ENCODE measurements at places on chromosomes 12 and 14.
A peak's percentile ranks its signal among the peaks of the same experiment; 100 is the strongest.

- DNase-seq: no peak
These were observed 23.4 kb downstream of the DNM1L start for GRCh38 chr12:32702473-32702872.

- DNase-seq: no peak
These were observed 43.6 kb upstream of the PPP2R5C start for GRCh38 chr14:101717663-101718490.

- no peak for DNase-seq
These were observed 33.1 kb downstream of the CMKLR1 start for GRCh38 chr12:108305991-108306501.

GRCh38 chr12:128661226-128661569 lies 162.6 kb downstream of the SLC15A4 start:
- DNase-seq: no peak

GRCh38 chr12:74321381-74321780 lies 216.3 kb upstream of the ATXN7L3B start:
- DNase-seq: no peak

- no peak for DNase-seq
These were observed 46.7 kb downstream of the SMUG1 start for GRCh38 chr12:54142114-54142475.

DNA sequence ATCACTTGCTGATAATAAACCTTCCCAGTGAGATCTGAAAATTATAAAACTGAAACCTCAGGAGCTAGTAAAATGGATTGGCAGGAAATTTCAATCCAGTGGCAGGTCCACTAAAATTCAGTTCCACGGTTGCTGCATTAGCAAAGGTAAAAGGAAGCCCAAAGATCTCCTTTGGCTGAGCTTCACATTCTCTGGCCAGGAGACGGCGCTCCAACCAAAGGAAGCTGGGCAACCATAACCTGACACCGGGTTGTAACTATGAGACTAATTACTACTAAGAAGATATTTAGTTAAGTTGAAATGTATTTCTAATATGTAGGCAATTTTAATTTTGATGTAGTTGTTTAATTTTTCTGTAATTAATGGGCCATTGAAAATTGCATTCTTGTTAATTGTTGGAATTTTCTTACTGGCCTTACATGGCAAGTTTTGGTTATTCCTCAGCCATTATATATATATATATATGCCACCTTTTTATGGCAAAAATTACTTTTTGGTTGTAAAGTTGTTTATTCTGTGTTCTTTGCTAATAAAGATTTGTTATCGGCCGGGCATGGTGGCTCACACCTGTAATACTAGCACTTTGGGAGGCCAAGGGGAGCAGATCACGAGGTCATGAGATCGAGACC lies 17.0 kb downstream of the OR8S1 start:
- DNase-seq: peak; percentile 50

GRCh38 chr12:64700532-64700931 lies 58.7 kb downstream of the GNS start:
- DNase-seq: no peak

DNA sequence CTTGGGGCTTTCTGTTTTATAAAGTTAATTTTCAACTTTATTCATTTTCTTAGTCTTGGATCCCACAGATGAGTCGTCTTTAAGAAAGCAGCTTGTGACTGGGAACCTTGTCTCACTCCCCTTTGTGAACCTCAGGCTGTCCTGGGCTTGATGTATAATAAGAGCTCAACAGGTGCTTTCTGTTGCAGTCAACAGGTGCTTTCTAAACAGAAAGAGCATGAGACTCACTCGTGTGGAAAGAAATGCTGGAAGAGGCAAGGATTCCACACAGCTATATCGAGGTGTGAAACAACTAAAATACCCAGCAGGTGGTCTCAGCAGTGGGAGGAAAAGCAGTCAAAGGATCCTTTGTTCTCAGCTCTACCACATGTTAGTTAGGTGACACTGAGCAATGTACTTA lies 398.9 kb downstream of the EGLN3 start:
- no peak for DNase-seq

GRCh38 chr12:31494455-31494854 lies 96.5 kb downstream of the DENND5B start:
- DNase-seq: no peak

GRCh38 chr14:90405101-90405500 lies 8.3 kb downstream of the CALM1 start:
- DNase-seq: no peak

DNA sequence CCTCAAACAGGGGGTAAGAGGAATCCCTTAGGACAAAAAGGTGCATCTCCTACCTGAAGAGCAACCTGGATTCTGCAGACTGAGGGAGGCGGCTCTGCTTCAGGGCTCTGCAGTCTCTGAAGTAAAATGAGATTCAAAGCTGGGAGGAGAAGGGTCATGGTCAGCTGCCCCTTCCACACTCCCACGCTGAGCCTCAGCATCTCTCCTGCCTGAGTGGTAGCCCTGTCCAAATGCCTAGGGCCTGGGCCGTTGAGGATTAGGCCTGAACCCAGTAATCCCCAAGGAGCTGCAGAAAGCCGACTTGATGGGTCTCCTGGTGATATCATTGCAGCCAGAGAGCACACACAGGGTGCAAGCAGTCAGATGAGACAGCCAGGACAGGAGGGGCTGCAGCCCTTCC lies 18.9 kb downstream of the PHLDA1 start:
- DNase-seq: no peak

- DNase-seq: no peak
These were observed 2.1 kb upstream of the LGALS3 start for GRCh38 chr14:55126932-55127459.

DNA sequence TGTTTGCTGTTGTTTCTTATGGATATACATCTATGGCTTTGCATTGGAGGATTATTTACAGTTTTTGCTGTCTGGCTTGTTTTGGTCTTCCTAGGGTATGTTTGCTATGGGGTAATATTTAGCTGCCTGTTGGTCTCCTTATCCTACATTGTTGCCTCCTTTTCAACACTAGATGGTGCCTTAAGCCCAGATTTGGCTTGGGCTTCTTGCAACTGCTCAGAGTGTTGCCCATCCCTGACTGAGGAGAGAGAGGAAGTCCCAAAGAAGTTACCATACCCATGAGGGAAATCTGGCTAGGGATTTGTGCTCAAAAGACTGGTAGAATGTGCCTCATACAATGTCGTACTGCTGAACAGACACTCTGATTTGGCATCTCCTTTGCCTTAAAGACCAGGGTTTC lies 94.6 kb upstream of the MUCL1 start:
- peak; percentile 47 for DNase-seq

GRCh38 chr12:76784600-76785051 lies 20.7 kb downstream of the ZDHHC17 start:
- no peak for DNase-seq

DNA sequence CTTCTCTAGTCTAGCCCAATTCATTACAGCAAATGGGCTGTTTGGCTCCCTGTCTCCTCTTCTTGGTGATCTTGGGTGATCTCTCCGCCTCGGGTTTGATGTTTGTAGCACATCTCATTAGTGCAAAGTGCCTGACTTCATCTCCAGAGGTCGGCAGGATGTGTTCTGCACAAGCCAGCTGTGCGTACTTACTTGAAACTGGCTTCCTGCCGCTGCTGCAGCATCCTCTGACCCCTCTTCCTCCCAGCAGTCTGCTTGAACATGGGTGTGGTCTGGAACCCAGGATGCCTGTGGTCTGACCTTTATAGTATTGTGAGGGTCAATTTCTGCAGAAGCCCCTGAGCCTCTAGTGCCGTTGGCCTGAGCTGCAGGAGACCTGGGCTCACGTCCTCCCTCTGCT lies 99.2 kb downstream of the BEGAIN start:
- DNase-seq: peak; percentile 21

DNA sequence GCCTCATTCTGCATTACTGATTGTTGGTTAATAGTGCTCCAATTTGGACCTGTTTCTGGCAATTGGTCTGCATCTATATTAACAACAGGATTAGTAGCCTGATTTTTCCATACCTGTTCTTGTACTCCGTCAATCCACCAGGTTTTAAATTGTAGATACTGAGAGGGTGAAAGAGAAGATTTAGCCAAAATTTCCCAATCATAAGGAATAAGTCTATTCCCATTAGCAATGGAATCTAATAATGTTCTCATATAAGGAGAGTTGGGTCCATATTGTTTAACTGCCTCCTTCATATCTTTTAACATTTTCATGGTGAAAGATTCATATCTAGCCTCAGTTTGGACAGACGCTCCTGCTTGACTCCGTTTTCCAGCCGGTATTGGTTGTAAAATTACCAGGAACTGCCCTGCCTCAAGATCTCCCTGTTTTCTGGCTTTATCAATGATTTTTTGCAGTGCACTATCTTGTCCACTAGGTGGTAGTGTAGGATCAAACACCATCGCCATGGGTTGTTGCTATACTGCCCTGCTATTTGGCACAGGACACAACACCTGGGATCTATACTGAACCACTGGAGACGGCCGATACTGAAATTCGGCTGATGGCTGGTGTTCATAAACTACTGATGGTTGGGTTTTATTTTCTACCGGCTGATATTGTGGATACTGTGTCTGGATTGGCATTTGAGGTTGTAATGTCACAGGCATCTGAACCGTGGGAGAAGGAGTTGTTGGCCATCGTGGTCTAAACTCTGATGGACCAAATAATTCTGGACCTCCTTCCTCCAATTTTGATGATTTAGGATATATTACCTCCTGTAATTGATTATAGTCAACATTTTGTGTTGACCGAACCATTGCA lies 25.2 kb downstream of the DHRS4L2 start:
- DNase-seq: peak; percentile 78

- DNase-seq: no peak
These were observed 5.2 kb upstream of the CEP170B start for GRCh38 chr14:104859900-104860299.
